ENCODE measurements at places on chromosomes 5 and 9.

DNA sequence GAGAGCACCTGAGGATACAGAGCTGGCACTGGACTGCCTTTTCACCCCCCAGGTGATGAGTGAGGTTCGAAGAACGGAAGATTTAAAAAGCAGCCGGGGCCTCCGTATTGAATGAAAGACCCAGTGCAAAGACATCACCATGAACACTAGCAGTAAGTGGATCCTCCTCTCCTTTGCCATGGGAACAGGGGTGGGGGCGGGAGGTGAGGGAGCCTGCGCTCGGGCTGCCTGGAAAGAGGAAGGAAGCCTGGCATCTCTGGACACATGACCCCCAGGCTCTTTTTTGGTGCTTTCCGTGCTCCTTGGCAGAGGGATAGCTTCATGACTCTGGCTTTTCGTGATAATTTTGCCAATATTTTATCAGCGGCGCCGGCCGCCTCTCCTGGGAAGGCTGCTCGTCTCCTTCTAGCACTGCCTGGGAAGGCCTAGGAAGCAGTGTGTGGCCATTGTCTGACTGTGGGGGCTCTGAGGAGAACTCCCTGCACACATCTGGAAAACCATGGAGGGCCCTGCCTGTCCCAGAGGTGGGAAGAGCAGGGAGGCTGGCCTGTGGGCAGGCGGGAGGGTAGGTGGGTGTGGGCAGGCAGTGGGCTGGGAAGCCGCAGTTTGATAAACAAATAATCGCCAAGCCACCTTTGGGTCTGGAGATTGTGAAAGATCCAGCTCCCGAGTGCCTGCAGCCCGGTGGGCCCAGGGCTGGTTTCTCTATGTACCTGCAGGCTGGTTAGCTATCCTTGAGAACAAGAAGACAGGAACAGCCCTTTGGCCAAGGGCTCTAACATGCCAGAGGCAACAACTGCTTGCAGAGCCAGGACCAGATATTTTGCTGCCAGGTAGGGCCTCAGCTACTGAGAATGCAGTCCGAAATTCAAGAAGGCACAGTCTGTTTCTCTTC lies 911 bp downstream of the ABLIM3 start:
- no peak for DNase-seq

DNA sequence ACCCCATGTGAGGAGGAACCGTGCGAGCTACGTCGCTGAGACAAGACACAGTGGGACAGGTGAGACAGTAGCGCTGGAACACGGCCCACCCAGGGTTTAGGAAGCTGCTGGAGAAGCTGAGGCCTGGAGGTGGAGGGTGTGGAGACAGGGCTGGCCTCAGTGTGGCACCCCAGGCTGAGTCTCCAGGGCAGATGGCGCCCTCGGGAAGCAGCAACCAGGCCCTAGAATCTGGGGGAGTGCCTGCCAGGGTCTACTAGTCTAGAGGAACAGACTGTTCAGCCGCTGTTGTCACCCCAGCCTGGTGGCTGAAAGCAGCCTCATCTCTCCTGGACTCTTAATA lies 4.6 kb upstream of the TERT start:
- DNase-seq: no peak

DNA sequence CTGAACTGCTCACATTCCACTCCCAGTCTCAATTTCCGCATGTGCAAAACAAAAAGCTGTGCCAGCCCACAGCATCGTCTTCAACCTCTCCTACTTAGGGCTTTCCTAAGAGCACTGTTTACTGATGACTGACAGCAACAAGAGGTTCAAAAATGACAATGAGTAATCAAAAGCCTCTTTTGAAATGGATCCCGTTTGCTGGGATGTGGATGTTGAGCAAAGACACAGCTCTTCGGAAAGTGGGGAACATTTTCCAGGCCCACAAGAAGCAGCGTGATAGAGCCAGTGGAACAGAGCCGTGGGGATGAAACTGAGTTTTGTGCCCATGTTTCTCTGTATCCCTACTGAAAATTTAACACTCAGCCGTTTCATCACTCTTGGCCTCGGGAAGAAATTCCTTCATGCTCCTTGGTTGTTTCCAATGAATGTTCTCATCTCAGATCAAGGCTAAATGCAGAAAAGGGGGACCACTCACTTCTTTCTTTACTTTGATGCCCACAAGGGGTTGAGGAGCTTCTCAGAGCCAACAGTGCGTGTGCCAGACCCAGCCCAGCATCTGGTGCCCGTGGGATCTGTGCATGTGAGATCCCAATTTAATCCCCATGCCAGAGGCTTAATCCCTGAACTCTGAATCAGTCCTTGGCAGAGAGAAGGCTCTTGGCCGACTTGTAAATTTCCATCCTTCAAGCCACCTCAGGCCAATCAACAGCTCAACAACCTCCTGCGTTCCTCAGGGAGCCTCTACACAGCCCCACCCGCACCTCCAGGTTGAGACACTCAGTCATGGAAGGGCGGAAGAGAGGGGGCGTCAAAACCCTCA lies 230.2 kb upstream of the DAPK1 start:
- no peak for DNase-seq

DNA sequence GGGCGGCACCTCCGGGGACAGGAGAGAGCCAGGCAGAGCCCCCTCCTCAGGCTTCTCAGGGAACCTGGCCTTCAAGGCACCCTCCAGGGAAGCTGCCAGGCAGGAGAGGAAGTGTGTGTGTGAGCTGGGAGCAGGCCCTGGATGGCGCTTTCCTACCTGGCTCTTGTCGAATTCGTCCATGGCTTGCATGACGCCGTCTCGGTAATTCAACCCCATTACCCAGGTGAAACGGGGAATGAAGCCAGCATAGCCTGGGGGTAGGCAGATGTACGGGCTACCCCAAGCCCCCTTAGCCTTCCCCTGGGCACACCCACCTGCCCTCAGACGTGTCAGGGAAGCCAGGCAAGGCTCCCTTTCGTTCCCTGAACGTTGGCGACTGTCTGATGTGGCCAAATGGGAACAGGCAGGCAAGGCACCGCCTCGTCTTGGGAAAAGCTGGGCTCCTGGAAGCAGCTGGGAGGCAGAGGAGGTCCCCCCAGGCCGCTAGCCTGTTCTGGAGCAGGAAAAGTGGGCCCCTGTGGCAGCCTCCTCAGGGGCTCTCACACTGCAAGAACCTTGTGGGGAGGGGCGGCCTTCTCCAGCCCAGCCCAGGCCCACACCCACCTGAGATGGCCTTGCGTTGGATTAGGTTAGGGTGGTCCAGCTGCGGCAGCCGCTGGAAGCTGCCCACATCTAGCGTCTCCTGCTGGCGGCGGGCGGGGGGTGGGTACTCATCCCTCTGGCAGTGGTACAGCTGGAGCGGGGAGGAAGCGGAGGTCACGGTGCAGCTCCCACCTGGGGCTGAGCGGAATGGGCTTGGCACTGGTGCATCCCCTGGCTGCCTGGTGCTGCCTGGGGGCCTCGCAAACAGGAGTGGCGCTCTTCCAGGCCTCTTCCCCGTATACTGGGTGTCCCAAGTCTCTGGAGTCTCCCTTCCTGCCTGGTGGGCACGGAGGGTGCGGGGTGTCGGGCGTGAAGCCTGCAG lies 3.7 kb downstream of the TUBB4B start:
- no peak for DNase-seq

- DNase-seq: no peak
Observed at GRCh38 chr9:20394969-20395368, 227.3 kb downstream of the MLLT3 start.

- DNase-seq: no peak
Observed at GRCh38 chr9:19200229-19200628, 30.3 kb upstream of the DENND4C start.

DNA sequence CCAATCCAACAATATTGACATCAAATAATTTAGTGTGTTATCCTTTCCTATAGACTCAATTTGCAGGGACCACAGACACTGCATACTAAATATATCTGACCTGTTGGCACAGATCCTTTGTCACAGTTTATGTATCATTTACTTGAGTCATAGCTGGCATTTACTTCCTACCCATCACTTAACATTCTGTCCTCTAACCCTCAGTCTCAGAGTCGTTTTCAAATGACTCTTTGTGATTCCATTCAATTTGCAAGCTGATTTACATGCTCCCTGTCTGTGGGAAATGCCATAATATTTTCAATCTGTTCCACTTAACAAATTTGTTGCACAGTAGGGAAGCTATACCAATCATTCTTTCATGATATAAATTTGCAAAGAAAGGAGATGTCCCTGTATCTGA lies 265.7 kb upstream of the EDIL3 start:
- DNase-seq: no peak

- no peak for DNase-seq
Observed at GRCh38 chr9:38435521-38435920, 11.3 kb upstream of the IGFBPL1 start.

DNA sequence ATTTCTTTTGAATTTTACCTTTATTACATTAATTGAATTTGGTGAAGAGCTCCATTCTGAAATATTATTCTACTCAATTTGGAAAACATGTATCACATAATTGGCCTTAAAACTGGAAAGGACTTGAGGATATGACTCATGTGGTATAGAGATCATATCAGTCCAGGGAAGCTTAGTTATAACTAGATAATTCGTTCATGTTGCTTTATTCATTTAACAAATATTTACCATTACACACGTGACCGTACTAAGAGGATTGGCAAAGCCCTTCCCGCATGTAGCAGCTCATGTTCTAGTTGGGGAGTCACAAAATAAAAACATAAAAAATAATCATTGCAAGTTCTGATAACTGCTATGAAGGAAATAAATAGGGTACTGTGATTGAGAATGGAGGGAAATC lies 1816.5 kb downstream of the MAT2B start:
- no peak for DNase-seq

DNA sequence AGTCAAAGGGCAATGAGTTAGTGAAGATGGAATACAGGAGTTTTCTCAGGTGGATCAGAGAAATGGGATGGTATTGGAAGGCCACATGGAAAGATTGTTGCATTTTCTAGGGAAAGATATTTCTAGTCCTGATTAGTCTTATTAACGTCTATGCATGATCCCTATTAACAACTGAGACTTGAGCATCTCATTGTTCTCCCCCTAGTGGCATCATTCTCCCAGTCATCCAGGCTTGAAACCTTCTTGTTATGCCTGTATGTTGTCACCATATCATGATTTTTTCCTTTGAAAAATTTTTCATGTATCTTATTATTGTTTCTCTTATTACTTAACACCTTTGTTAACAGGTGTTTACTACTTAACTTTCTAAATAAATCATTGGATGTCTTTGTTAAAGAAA lies 34.4 kb downstream of the KIF2A start:
- no peak for DNase-seq

- DNase-seq: no peak
Observed at GRCh38 chr9:75358846-75359245, 270.5 kb downstream of the OSTF1 start.

DNA sequence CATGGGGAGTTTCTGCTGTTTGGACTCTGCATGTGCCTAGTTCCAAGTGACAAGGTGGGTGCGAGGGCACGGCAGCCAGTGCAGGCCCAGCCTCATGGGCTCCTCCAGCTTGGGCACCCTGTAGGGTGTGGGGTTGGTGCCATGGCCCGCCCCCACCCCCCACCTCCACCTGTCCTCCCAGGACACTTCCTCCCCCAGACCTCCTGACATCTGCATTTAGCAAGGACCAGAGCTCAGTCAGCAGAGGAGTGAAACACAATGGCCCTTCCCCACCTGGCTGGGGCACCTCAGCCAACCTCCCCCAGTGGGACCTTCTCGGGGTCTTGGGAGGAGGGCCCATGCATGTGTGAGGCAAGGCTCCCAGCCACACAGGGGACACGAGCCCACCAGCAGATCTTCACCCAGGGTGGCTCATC lies 1.9 kb upstream of the NKD2 start:
- no peak for DNase-seq

DNA sequence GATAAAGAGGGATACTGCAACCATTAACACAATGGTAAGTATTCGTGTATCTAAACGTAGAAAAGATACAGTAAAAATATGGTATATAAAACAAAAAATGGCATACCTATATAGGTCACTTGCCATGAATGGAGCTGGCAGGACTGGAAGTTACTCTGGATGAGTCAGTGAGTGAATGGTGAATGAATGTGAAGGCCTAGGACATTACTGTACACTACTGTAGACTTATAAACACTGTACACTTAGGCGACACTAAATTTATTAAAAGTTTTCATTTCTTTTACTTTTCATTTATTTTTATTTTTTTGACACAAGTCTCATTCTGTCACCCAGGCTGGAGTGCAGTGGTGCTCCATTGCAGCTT lies 14.1 kb downstream of the TDRD7 start:
- DNase-seq: no peak

DNA sequence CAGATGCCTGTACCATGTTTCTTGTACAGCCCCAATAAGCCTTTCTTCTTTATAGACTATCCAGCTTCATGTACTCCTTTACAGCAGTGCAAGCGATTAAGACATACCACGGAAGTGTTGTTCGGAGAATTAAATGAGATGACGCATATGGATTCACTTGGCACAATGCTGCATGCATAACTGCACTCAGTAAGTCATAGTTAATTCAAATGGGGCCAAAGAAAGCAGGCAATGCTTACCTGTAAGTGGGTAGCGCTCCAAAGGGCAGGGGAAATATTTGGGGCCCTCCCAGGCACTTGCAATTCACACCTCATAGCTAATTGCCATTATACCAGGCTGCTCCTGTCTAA lies 7.7 kb upstream of the ADRA1B start:
- no peak for DNase-seq

- no peak for DNase-seq
Observed at GRCh38 chr9:106350777-106351176, 512.2 kb upstream of the ZNF462 start.

DNA sequence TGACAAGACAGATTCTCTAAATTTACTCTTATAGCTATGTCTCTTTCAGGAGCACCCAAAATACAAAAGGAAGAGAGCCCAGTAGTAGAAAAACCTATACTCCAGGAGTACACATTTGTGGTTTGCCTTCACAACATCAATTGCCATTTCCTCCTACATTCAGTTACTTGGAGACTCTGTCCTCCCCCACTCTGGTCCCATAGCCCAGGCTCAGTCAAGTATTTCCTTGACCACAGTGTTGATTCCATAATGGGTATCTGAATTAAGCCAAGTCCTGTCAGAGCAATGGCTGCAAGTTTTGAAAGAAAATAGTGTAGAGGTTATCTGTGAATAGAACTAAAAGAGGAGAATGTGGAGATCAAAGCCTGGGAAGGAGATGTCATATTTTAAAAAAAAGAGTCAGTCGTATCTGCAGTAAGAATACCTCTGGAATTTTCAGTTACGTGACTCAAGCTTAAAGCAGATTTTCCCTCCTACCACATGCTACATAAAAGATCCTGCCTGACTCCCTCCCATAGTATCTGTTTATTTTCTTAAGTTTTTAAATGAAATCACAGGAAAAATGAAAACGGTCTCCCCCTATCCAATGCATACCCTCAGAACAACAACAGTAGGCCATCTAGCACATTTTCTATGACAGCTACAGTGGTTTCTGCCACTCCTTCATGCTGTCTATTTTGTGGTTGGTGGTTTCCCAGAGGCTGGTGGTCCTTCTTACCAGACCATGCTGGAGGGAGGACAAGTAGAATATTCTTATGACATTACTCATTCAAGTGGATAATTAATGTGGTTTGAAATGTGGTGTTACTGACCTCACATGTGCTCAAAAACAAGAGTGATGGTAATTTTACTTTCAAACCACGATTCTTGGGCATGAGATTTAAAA lies 249.7 kb upstream of the TMEM161B start:
- DNase-seq: no peak

DNA sequence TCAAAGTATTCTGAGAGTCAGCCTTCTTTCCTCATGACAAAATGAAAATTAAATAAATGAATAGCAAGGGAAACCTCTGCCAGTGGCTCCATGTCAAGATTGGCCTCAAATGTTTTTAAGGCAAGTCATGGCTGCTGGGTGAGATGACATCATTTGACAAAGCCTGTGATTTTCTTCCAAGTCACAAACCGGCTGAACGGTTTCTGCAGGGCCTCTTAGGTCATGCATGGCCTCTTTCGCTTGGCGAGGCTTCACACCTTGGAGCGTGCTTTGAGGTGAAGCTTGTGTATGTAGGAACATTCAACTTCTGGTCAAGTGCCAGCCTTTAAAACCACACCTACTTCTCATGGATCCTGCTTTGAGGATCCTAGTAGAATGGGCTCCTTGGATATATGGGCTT lies 161.0 kb upstream of the ZNF618 start:
- no peak for DNase-seq
